AG08396 (cell line): ENCODE measurements at places on chromosomes 7 and 10.

- DNase-seq, result no peak
These were observed 48.2 kb upstream of the ANKRD1 start for GRCh38 chr10:90969121-90969534.

GRCh38 chr10:69786791-69787190 is 14.9 kb upstream of the COL13A1 start:
- peak; percentile 51 for DNase-seq

GRCh38 chr7:146956321-146956720 is 839.7 kb downstream of the CNTNAP2 start:
- DNase-seq, result no peak

GRCh38 chr10:36468620-36469019 is 656.8 kb upstream of the ANKRD30A start:
- no peak for DNase-seq

- DNase-seq, result no peak
These were observed 368.4 kb upstream of the ZMIZ1 start for GRCh38 chr10:78700413-78700812.

GRCh38 chr10:30606313-30606712 is 23.2 kb downstream of the LYZL2 start:
- DNase-seq, result no peak

DNA sequence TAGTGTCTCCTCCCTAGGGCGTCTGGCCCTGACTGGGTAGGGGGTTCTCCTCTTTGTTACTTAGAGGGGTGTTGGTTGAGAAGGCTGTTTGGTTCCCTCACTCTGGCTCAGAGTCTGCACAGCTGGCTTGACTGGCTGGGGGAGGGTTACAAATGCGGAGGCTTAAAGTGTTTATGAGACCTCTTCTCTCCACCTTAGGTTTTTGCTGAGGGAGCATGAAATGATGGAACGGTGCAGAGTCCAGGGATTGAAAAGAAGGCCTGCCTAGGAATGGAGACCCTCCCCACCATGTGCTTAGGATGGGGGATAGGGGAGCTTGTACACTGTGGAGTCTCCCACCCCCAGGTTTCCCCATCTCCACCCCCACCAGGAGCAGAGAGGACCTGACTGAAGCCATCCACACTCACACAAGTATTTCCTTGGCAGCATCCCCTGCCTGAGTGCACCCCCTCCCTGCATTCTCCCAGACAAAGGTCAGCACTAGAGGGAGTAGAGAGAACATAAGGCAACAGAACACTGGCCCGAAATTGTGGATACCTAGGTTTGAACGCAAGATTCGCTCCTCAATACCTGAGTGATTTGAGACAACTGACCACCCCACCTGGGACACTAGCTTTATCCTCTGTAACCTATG is 1.7 kb upstream of the LDB1 start:
- peak; percentile 50 for DNase-seq

GRCh38 chr10:15259136-15259535 is 90.6 kb upstream of the NMT2 start:
- DNase-seq, result no peak

- DNase-seq, result peak; percentile 19
These were observed 330.0 kb downstream of the ARL4A start for GRCh38 chr7:13017333-13017857.

GRCh38 chr10:43384252-43385221 is 13.1 kb downstream of the FXYD4 start:
- DNase-seq, result no peak

DNA sequence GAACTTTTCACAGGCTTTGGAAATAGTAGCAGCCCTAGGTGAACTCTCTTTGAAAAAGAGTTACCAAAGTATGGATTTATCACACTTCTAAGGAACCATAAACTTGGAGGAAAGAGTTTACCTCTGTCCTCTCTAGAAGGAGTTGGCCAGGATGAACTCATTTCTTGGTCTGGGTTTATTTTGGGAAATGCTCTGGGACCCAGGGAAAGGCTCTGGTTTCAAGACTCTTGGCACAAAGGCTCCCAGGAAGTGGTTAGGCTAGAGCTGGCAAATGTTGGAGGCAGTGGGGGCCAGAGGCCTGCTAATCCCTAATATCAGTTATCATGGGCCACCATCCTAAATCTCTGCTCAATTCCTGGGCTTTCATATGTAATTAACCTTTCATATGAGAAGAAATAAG is 36.3 kb upstream of the CDK6 start:
- DNase-seq, result no peak

- no peak for DNase-seq
These were observed 219.6 kb downstream of the KCNMA1 start for GRCh38 chr10:77417806-77418640.

DNA sequence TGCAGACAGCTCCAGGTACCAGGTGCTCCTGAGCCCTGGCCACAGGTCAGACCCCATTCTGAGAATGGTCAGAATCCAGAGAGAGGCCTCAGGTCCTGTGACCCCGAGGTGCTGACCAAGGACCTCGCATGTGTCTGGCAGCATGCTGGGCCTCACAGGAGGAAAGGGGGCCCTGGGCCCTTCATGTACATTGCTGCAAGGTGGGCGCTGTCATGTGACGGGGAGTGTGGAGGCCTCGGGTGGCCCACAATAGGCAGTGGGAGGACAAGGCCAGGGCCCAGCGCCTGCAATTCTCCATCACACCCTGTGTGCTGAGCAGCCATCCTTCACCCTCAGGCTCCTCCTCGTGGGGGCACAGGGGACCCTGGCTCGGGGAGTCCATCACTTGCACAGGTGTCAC is 15.5 kb upstream of the RET start:
- DNase-seq, result no peak

DNA sequence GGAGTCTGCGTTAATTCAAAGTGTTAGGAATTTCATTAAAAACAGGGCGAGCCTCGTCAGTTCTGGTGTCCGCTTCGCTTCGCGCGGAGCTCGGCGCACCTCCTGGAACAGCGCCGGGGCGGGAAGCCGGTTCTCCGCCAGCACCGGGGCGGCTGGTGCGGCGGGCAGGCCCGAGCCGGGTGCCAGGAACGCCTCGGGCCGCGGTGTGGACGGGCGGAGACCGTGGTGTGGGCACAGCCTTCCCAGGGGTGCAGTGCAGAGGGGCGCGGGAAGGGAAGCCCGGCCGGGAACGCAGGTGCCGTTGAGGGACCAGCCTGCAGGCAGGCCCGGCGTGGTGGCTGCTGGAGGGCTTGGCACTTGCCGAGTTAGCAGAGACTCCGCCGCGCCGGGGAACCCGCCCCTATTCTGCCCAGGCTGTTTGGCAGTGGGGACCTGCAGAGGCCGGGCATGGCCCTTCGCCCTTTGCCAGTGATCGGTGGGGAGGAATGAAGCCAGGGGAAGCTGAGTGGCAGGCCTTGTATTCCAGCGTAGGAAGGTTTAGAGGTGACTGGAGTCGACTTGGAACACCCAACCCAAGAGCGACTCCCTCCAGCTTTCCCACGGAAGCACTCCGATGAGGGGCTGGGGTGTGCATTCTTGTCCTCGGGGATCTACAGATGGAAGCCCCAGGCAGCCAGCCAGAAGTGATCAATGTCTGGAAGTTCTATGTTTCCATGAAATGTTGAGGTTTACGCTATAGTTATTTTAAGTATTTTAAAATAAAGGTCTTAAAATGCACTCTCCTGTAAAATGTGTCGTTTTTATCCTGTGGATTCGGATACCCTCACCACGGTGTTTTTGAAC is 945 bp upstream of the RHEB start:
- DNase-seq, result no peak

- no peak for DNase-seq
These were observed 360.9 kb downstream of the NEBL start for GRCh38 chr10:20535897-20536881.

DNA sequence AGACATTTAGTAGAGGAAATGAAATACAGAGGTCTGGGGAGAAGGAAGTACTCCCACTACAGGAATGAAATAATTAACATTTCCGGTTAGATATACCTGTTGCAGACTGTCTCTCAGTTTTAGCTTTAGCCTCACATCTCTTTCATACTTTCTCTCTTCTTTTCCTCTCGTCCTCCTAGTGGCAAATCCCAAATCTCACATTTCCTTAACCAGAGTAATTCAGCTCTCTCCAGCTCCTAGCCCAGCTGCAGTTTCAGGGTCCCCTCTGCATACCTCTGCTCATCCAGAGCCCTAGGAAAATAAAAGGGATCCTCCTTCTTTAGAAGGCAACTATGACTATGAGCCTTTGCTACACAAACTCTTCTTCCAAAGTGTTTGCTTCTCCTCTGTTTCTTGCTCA is 643.2 kb downstream of the PHTF2 start:
- DNase-seq, result no peak

DNA sequence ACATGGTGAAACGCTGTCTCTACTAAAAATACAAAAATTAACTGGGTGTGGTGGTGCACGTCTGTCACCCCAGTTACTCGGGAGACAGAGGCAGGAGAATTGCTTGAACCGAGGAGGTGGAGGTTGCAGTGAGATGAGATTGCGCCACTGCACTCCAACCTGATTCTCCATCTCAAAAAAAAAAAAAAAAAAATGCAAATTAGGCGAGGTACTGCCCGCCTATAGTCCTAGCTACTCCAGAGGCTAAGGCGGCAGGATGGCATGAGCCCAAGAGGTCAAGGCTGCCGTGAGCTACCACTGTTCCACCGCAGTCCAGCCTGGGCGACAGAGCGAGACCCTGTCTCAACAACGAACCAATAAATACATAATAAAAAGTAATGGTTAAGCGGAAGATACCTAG is 1.1 kb upstream of the EIF4H start:
- DNase-seq, result no peak
